Colonic mucosa (tissue), 4 donors: ENCODE measurements at places on chromosomes 5 and 9. TPM values are rescaled to one million over a fixed set of nuclear protein-coding genes. Genes with fewer than 3 reads are reported as not detected.

- DNase-seq, result no peak
Observed at GRCh38 chr9:133986774-133987445, 5.2 kb downstream of the VAV2 start.

DNA sequence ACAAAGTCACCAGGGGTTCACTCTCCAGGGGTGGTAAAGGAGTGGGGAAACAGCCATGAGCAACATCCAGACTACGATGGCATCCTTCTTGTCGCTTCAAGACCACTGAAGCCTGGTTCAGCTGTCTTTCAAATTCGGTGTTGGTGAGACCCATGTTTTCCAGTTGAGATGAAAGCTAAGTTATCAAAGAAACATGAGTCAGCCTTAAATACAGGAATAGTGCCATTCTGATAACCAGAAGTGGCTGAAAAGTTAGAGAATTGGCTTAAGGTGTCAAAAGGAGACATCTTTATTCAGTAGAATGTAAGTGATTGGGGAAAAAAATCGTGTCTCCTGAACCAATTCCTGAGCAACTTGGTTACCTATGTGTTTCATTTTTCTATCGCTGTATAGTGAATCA lies 7.0 kb upstream of the CARD19 start:
- peak; percentile 15 for DNase-seq

DNA sequence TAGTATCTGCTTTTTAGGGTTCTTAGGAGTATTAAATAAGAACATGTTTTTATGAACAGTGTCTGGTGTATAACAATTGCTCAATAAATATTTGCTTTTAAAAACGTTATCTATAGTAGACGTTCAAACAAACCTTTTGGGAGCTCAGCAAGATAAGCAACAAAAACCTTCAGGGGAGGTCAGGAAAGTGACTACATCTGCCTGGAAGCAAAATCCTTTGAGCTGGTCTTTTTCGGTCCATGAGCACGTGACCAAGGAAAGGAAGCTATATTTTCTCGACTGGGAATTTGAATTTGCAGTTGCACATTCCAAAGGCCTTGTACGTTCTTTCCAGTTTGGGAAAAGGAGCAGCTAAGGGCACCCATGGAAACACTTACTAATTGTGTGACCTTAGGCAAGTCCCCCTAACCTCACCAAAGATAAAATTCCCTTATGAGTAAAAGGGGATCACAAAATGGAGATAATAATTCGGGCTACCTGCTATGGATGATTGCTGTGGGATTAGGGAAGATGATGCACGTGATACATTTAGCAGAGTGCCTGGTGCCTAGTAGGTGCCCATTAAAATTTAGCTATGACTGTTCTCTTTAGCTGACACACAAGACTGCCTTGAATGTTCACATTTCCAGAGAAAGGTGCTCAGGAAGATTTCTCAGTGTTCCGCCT lies 45.4 kb downstream of the PTTG1 start:
- no peak for DNase-seq

DNA sequence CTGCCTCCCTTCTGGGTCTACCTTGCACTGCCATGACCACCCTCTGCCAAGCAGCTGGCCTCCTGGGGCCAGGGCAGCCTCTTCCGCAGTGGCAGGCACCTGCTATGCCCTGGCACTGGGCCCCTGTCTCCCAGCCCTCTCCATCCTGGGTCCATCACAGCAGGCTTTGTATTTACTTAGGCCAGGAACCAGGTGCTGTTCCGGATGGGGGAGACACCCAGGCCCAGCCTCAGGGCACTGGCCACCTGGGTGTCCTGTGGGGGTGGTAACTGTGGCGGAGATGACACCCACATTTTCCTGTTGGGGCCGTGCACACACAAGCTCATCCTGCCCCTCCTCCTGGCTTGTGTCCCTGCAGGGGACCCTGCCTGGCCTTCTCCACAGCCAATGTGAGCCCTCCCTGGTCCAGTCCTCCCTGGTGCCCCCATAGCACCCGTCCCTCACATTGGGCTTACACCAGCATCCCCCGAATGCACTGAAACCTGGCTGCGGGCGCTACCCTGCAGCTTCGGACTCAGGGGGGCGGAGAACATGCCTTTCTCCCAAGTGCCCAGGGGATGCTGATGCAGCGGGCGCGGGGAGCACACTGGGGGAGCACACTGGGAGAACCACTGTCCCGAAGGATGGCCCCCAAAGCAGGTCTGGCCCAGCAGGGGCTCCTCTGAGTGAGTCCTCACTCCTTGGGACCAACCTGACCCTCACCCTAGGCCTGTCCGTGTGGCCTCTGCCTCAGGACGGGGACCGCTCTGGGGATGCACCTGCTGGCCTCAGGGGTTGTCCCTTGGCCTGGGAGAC lies 17.9 kb downstream of the FAM163B start:
- no peak for DNase-seq

GRCh38 chr5:177472460-177473442 lies 683 bp downstream of the DBN1 start:
- DNase-seq, result no peak

Gene GPR151
- total RNA-seq, result not detected

DNA sequence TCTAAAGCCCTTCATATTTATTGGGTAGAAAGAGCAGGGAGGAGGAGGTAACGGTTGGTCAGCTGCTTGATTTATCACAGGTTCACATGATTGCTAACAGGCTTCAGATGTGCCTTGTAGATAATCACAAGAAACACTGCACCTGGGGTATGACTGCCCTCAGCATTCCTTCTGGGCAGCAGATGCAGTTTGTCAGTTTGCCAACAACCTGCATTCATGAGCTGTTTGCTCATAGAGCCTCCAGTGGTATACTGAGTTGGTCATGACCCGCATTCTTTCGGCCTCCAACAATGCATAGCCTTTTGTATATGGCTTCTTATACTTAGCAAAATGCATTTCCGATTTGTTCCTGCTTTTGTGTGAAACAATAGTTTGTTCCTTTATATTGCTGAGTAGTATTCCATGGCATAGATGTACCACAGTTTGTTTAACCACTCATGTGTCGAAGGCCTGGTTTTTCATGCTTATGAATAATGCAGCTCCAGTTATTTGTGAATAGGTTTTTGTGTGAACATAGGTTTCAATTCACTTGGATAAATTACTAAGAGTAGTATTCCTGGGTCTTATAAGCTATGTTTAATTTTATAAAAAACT lies 83.6 kb downstream of the ARHGEF28 start:
- no peak for DNase-seq

DNA sequence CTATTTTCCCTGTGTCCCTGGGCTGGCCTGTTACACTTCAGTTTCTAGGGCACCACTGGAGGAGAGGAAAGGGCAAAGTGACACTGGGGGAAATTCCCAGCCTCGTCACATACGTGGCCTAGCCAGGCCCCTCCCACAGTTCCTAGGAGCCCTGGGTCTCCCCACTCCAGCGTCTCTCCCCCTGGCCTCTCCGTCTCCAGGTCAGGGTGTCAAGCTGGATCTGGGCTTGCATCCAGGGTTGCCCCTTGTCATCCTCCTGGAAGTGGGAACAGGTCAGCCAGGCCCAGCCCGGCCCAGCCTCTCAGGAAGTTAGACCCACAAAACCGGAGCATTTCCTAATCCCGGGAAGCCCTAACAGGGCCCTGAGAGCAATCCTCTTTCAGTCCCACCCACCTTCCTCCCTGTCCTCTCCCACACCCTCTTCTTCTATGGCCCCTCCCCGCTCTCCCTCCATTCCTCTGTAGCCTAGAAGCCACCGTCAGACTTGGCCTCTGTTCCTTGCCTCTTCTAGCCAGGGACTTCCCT lies 4.7 kb upstream of the TNIP1 start:
- peak; percentile 82 for DNase-seq

Gene IL13
- not detected for total RNA-seq

DNA sequence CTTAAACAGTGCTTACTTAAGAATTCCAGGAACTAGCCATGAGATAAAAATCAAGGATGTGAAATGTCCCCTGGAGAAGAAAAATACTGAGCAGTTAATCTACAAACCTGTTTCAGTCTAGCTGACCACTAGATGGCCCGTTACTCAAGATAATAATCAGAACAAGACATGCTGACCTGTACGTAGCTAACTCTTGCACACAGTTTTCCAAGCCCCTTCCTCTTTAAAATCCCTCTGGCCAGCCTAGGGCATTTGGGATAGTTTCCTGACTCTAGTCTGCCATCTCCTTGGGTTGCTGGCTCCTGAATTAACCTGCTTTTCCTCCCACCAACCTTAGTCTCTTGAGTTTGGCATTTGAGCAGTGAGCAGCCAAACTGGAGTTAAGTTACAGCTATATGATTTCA lies 59.2 kb upstream of the TRAF1 start:
- DNase-seq, result no peak
